Activated B cell treated with CpG ODN at 0.5 μM for 24 hours (primary cell): ENCODE measurements at places on chromosomes 16 and 17.

DNA sequence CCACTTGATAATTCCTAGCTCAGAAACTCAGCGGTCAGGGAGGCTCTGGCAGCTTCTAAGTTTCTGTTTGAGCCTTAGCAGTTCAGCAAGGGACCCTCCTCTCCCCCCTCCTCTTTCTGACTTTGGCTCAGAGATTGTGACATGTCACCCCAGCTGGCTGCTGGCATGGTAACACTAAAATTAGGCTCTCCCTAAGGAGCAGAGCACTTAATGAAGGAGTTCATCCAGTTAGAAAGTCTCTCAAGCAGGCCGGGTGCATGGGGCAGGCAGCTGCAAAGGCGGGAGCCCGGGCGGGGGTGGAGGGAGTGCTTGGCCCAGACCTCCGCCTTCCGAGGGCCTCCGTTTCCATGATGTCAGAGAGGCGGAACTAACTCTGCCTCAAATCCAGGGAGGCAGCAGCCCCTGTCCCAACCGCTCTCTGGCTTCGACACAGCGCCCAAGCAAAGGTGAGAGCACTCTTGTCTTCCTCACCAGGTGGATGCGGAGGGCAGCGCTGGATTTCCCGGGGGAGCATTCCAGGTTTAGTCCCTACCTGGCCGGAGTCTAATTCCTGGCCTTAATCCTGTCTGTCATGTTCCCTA, 128.0 kb upstream of the PLCG2 start:
- DNase-seq: no peak

DNA sequence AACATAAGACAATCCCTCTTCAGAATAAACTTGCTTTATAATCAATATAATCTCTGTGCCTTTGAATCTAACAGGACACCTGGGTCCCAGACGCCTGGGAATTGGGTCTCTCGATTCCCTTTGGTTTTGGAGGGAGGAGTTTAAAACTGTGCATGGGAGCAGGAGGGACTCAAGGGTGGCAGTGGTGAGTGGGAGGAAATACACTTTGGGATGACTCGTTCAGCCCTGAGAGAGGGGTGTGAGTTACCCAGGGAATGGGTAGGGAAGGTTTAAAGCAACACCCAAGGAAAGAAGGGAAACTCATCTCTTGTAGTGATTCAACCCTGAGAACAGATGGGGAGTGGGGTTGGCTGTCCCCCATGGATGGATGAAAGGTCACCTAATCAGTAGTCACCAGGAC, 1.6 kb downstream of the RANGRF start:
- no peak for DNase-seq

DNA sequence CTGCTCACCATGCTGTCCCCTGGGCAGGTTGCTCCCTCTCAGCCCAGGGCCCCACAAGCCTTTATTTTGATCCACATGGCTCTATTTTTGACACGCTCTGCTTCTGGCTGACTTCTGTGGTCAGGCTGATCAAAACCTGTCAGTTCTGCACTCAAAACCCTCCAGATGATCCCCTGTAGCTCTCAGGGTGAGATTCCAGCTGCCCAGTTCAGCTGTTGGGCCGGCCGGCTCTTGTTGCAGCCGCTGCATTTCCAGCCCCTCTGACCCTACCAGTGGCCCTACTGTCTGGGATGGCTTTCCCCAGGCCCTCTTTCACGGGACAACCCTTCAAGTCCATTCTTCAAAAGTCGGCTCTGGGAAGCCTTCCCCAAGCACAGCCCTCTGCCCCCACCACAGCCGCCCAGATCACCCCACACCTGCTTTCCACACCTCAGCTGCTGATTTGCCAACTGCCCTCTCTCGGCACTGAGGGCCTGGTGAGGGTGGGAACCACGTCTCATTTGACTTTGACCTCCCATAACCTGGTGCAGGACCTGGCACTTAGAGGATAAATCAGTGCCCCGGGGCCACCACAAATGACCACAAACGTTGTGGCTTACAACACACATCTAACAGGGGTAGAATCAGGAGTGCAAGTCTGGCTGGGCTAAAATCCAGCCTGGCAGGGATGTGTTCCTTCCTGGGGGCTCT, 16.3 kb upstream of the CACNG4 start:
- DNase-seq: no peak

- DNase-seq: no peak
Measured at GRCh38 chr17:17542906-17543635, 46.9 kb upstream of the RASD1 start.

- DNase-seq: no peak
Measured at GRCh38 chr17:43025290-43025657, 243 bp downstream of the RND2 start.

- no peak for DNase-seq
Measured at GRCh38 chr16:50072730-50073129, 7.0 kb downstream of the HEATR3 start.

- no peak for DNase-seq
Measured at GRCh38 chr17:65270499-65271253, 133.5 kb downstream of the RGS9 start.

GRCh38 chr17:75763613-75764416, 1.2 kb downstream of the GALK1 start:
- DNase-seq: no peak

GRCh38 chr16:58472827-58473226, 27.1 kb upstream of the NDRG4 start:
- DNase-seq: no peak

GRCh38 chr16:65790768-65791167, 575.7 kb upstream of the CDH5 start:
- no peak for DNase-seq
